Left renal cortex interstitium (tissue), 4 donors: ENCODE measurements at places on chromosomes 12 and 14. TPM values are rescaled to one million over a fixed set of nuclear protein-coding genes. Genes with fewer than 3 reads are reported as not detected.

DNA sequence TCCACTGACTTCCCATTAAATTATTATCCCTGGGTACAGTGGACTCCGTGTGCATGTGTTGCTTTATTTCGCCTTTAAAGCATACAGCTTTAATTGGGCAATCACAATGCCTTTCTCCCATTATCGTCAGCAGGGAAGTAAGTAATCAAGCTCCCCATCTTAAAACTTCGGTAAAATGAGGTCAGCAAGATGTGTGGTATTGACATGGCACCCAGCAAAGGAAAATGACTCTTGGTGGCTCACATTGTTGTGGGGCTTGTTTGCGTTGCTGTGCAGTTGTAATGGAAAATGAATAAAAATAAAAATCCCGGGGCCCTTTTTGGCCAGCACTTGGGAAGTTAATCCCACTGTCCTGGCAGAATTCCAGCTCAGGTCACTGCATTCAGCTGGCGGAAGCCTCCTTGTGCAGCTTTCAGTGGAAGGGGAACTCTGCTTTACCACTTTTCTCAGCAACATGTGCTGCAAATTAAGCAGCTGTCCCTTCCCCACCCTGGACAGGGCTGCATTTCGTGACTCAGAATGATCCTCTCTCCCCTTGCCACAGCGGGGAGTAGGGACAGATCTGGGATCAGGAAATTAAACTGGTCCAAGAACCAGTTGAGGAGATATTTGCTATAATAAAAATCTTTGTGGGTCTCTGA lies 13.9 kb upstream of the ATP2A2 start:
- DNase-seq: no peak

DNA sequence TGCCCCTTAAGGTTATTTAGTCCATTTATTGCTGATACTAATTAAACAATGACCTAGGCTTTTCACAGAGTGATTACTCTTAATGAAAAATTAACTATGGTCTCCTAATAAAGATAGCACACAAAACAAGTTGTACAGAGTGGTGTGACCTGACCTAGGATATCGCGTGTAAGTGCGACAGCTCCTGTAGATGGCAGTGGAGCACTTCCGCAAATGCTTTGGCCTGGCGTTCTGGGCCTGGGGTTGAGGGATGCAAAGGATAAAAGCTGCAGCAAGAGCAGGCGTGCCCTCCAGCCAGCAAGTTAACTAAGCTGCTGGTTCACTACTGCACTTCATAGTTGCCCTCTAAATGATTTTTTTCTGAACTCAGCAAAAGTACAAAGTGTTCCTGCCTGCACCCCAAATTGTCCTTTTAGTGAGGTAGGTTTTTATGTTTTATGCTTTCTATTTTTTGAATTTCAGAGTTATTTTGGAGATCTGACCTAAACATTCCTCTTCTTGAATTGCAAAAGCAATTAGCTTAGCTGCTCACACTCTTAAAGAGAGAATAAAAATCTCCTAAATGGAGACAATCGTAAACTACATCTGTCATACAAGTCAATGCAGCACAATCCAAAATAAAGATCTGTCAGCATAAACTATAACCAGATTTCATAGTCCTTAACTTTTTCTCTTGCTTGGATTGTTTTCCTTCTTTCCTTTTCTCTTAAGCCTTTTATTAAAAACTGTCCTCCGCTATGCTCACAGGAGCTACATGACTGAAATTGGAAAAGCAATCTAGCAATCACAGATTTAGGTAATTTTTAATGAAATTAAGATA lies 379.6 kb downstream of the LRIG3 start:
- DNase-seq: peak; percentile 70

Gene RASAL1
- 12.3 TPM for polyA plus RNA-seq

Gene STYK1
- 1.0 TPM for polyA plus RNA-seq

DNA sequence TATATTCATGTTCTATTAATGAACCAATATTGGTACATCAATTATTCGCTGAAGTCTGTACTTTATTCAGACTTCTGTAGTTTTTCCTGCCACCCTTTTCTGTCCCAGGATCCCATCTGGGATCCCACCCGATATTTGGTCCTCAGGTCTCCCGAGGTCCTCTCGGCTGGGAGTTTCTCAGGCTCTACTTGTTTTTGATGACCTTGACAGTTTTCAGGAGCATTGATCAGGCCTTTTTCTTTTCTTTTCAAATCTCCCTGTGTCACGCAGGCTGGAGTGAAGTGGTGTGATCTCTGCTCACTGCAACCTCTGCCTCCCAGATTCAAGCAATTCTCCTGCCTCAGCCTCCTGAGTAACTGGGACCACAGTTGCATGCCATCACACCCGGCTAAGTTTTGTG lies 11.2 kb downstream of the BRI3BP start:
- DNase-seq: no peak

- no peak for DNase-seq
These were observed 130.0 kb upstream of the BTG1 start for GRCh38 chr12:92275443-92276154.

DNA sequence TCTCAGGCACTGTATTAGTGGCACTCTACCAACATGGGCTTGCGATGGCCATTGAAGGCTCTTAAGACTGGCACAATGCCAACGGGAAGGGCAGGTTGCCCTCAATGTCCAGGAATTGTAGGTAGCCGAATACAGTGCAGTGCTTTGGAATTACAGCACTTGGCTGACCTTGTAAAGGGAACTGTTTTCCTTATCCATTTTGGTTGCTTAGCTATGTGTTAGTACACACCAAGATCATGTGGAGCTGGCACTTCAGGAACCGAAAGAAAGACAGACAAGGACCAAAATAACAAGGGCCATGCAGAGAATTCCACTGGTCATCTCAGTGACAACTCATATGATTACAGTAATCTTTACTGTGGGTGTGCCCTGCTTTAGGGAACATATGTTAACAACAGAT lies 72.7 kb downstream of the DYRK2 start:
- no peak for DNase-seq

DNA sequence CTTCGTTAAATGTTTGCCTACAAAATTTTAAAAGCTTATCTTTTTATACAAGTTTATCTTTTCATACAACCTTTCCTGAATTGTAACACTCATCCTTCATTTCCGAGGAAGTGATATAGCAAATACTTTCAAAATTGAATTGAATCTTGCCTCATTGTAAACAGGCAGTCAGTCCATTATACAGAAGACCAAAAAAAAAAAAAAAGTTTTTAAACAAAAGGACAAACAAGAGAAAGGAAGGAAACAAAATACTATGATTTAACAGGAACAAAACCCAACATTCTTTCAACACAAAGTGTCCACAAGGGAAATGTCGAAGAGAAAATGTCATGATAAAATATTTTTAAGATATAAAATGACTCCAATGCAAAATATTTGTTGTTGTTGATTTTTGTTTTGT lies 8.5 kb downstream of the ATF7 start:
- no peak for DNase-seq

DNA sequence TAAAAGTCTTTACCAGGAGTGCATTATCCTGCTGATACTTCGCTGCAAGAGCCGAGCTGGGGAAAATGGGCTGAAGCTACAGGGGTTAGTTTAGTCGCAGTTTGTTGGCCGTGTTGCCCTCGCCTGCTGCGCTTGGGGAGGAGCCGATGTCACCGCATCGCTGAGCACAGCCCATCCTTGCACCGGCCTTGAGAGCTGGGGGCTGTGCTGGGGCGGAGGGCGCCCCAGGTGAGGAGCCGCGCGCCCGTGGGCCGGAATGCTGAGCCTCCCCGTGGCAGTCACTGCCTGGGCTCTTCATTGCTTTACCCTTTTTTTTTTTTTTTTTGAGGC lies 50.0 kb downstream of the ADGRD1 start:
- no peak for DNase-seq

Gene SYNDIG1L
- polyA plus RNA-seq: 0.25 TPM

- DNase-seq: no peak
These were observed 64.5 kb downstream of the CRADD start for GRCh38 chr12:93741659-93742109.

- DNase-seq: no peak
These were observed 40.4 kb upstream of the NCOR2 start for GRCh38 chr12:124607681-124608425.

DNA sequence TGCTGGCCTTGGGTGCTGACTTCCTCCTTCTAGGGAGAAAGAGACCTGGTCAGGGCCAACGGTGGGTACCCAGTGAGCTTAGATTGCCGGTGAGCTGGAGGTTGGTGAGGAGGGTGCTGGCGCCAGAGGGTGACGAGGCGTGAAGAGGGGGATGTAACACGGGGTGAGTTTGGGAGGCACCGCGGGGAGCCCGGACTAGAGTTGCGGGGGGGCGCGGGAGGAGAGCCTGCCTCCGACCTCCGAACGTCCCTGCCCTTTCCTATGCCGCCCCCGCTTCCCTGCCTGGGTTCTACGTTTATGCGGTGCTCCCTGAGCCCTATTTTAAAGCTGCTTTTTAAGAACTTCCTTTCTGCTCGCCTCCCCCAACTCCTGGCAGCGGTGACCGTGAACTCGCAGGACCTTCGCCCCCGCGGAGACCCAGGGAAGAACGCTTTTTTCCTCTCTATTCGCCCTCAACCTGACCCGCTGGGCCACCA lies 18.6 kb downstream of the OR6S1 start:
- DNase-seq: no peak

Gene ACSS3
- polyA plus RNA-seq: 19.1 TPM

- no peak for DNase-seq
These were observed 405.3 kb downstream of the MED13L start for GRCh38 chr12:115872212-115872611.

DNA sequence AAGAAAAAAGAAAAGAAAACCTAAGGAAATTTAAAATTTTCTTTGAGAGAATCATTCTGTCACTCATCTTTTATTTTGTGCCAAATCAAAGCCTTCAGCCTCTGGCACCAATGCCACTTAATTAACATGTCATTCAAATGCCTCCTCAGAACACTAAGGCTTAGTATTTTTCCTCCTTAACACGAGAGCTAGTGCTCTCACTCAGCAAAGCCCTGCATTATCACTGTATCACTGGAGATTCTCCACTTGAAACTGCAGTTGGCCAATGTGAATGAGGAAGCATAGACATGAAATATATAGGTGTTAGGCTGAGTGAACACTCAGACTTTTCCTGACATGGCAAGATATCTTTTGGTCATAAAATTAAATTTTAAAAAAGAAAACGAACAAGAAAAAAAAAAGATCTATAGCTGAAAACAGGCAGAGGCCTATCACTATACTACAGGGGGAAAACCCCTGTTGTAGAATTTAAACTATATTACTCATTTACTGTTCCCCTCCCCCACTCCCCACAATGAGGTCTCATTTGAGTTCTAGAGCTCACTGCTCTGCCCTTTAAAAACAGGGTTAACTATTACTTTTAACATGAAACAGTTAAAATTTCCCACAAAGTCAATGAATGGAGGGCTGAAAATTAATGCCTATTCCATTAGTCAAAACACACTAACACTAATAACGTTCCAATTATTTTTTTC lies 5.1 kb downstream of the MBIP start:
- no peak for DNase-seq

DNA sequence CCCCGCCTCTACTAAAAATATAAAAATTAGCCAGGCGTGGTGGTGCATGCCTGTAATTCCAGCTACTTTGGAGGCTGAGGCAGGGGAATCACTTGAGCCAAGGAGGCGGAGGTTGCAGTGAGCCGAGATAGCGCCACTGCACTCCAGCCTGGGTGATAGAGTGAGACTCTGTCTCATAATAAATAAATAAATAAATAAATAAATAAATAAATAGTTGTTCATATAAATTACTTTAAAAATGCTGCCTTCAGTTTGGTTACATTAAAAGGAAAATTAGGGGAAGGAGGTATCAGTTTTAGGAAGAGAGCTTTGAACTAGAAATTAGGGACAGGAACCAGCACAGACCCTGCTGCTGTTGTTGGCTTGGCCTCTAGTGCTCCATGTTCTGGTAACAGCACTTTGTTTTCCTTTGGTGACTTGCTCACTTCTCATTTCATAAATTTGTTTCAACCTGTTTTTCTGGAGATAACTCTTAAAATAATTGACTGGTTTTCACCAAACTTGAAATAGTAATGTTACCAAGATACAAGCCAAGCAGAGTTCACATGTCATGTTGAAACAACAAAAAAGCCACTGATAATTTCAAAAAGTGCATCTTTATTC lies 22.9 kb upstream of the PTPRB start:
- no peak for DNase-seq
